ENCODE measurements at places on chromosomes 5 and 9. TPM values are rescaled to one million over a fixed set of nuclear protein-coding genes. Genes with fewer than 3 reads are reported as not detected.

Gene PCDHGA4
- 11.1 TPM for total RNA-seq

Gene OR1J4
- not detected for total RNA-seq

Gene PLEKHG4B
- 10.1 TPM for total RNA-seq

Gene RASGEF1C
- 6.5 TPM for total RNA-seq

Gene PCDHB6
- 2.0 TPM for total RNA-seq

Gene TMEM215
- 52.2 TPM for total RNA-seq

Gene ROR2
- 24.1 TPM for total RNA-seq

Gene FBLL1
- 15.7 TPM for total RNA-seq

Gene HAPLN1
- 4.8 TPM for total RNA-seq

Gene TXNDC8
- total RNA-seq, result not detected

Gene RNF208
- 2.7 TPM for total RNA-seq

Gene SPATA31D4
- not detected for total RNA-seq

Gene ANKRD34B
- total RNA-seq, result not detected

Gene MAML1
- total RNA-seq, result 33.5 TPM
